ENCODE measurements at places on chromosomes 1 and 21. TPM values are rescaled to one million over a fixed set of nuclear protein-coding genes. Genes with fewer than 3 reads are reported as not detected.

- no peak for DNase-seq
Measured at GRCh38 chr1:30130099-30130498, 593.3 kb downstream of the MATN1 start.

DNA sequence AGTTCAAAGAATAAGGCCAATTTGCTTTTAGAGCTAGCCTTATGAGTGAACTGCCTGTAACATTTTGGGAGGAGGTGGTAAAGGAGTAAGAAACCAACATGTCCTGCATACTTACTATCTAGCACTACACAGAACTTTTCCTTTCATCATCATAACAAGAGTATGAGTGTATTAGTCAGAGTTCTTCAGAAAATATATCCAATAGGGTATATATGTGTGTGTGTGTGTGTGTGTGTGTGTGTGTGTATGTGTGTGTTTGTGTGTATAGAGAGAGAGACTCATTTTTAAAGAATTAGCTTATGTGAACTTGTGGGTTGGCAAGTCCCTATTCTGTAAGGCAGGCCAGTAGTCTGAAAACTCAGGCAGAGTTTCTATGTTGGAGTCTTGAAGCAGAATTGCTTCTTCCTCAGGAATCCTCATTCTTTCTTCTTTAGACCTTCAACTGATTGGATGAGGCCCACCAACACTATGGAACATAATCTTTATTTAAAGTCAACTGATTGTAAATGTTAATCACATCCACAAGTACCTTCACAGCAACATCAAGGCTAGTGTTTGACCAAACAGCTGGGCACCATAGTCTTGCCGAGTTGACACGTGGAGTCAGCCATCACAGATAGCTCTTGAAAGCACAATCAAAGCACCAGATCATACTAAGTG, 121.9 kb downstream of the CYYR1 start:
- no peak for DNase-seq

PGBD2 gene
- 9.1 TPM for total RNA-seq

FHAD1 gene
- total RNA-seq = 14.3 TPM
